ENCODE measurements at places on chromosomes 13 and 19.

GRCh38 chr13:102311901-102312300 lies 89.9 kb downstream of the FGF14 start:
- no peak for DNase-seq

- DNase-seq = no peak
Observed at GRCh38 chr13:51827254-51827653, 17.7 kb downstream of the TMEM272 start.

- DNase-seq = no peak
Observed at GRCh38 chr13:27593267-27593666, 27.1 kb downstream of the LNX2 start.

DNA sequence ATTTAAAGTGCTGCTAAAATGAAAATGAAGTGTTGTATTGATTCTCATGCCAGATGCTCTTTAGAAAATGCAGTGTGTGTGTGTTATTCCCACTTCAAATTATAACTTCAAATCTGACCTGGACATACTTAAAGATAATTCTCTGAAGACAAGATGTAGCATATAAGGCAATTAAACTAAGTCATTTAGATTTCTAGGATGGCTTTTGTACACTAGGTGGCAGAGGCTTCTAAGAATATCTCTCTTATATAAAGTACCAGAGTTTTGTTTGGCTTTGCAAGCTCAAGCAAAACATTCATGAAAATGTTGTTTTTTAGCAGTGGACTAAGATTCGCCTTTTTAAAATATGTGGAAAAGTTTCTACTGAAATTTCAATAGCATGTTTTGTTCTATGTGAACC lies 407.2 kb downstream of the GPC5 start:
- no peak for DNase-seq
